Small intestine (tissue), 16 donors: ENCODE measurements at places on chromosomes 5 and 9. TPM values are rescaled to one million over a fixed set of nuclear protein-coding genes. Genes with fewer than 3 reads are reported as not detected.

The IL7R gene
- 2.9 TPM for polyA plus RNA-seq

The PCDH12 gene
- 5.1 TPM for polyA plus RNA-seq

The DMGDH gene
- polyA plus RNA-seq, result 0.24 TPM

The FBXL7 gene
- polyA plus RNA-seq, result 1.9 TPM

The CLIC3 gene
- 1.4 TPM for polyA plus RNA-seq

The HTR1A gene
- not detected for polyA plus RNA-seq

The GDA gene
- 210 TPM for polyA plus RNA-seq

The C9orf153 gene
- polyA plus RNA-seq, result 0.04 TPM

The POU5F2 gene
- under 0.01 TPM for polyA plus RNA-seq

The GAPT gene
- 5.1 TPM for polyA plus RNA-seq
